GM23248 (cell line): ENCODE measurements at places on chromosomes 6 and 20. TPM values are rescaled to one million over a fixed set of nuclear protein-coding genes. Genes with fewer than 3 reads are reported as not detected.

GRCh38 chr6:159004592-159004991 lies 4.6 kb upstream of the RSPH3 start:
- H3K4me1 ChIP-seq: peaks cover 14% of the 10 kb centered on the region
- no peak overlapping the region for H3K4me3 ChIP-seq
- no peak for DNase-seq
- H3K27ac ChIP-seq: no peak overlapping the region

- peak overlapping the region; percentile 100 for H3K27ac ChIP-seq
- no peaks in the 10 kb centered on the region for H3K27me3 ChIP-seq
- peak; percentile 15 for DNase-seq
Measured at GRCh38 chr6:146916435-146917025, 287.7 kb upstream of the STXBP5 start.

GRCh38 chr20:44819936-44820335 lies 9.6 kb upstream of the RIMS4 start:
- no peak overlapping the region for H3K4me3 ChIP-seq
- peaks cover 6% of the 10 kb centered on the region; the same call in 1 of the 2 replicates for H3K27me3 ChIP-seq
- H3K4me1 ChIP-seq: no peaks in the 10 kb centered on the region
- H3K27ac ChIP-seq: no peak overlapping the region
- H3K36me3 ChIP-seq: no peaks in the 10 kb centered on the region

- no peaks in the 10 kb centered on the region for H3K36me3 ChIP-seq
- H3K27ac ChIP-seq: no peak overlapping the region
- H3K27me3 ChIP-seq: 0 out of 2 replicates have a peak, but pooled peaks cover 3% of the 10 kb centered on the region
- H3K4me1 ChIP-seq: no peaks in the 10 kb centered on the region
Measured at GRCh38 chr20:38590676-38591473, 9.9 kb downstream of the ADIG start.

- H3K4me3 ChIP-seq: no peak overlapping the region
- H3K4me1 ChIP-seq: peaks cover 10% of the 10 kb centered on the region
- no peak for DNase-seq
- H3K27me3 ChIP-seq: no peaks in the 10 kb centered on the region
- H3K27ac ChIP-seq: no peak overlapping the region
- H3K36me3 ChIP-seq: no peaks in the 10 kb centered on the region
Measured at GRCh38 chr20:5160882-5161281, 34.1 kb downstream of the CDS2 start.

GRCh38 chr20:3559637-3560036 lies 88.8 kb downstream of the ATRN start:
- DNase-seq: no peak
- no peaks in the 10 kb centered on the region for H3K27me3 ChIP-seq
- no peak overlapping the region for H3K4me3 ChIP-seq
- H3K36me3 ChIP-seq: no peaks in the 10 kb centered on the region
- H3K4me1 ChIP-seq: peaks cover 17% of the 10 kb centered on the region

DNA sequence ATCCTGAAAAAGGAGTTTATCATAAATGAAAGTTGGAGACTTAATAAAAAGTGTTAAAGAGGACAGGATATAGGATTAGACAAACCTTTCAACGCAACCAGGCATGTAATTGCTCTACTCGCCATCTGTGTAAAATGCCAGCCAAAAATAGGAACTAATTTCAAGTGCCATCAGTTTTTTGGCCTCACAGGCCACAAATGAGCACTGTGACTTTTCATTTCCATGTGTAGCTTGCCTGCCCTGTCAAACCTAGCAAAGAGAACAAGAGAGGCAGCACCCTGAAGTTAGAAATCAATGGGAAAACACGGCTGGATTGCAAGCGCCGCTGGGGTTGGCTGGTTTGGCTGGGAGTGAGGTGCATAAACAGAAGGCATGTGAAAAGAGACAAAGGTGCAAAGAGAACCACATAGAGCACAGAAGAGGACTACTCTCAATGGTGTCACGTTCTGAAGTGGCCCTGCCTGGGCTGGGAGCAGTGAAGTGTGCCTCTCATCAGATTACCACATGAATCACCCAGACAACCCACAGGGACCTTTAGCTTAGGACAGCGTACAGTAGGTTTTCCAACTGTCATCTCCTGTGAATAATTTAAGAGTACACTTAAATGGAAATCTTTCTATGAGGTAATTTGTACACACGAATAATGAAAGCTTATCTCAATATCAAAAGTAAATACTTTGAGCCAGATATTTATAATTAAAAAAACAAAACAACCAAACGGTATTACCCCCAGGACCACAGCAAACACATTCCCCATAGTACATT lies 78.0 kb upstream of the NHSL1 start:
- H3K4me1 ChIP-seq: no peaks in the 10 kb centered on the region
- H3K27ac ChIP-seq: no peak overlapping the region
- H3K4me3 ChIP-seq: no peak overlapping the region
- no peaks in the 10 kb centered on the region for H3K27me3 ChIP-seq
- H3K36me3 ChIP-seq: no peaks in the 10 kb centered on the region
- no peak for DNase-seq

GRCh38 chr20:41222703-41223102 lies 85.4 kb downstream of the PLCG1 start:
- no peaks in the 10 kb centered on the region for H3K27me3 ChIP-seq
- peak; percentile 70 for DNase-seq
- no peaks in the 10 kb centered on the region for H3K36me3 ChIP-seq
- H3K4me3 ChIP-seq: no peak overlapping the region

- peaks cover 19% of the 10 kb centered on the region; the same call in 1 of the 2 replicates for H3K27me3 ChIP-seq
- H3K4me1 ChIP-seq: no peaks in the 10 kb centered on the region
- H3K4me3 ChIP-seq: no peak overlapping the region
- no peak overlapping the region for H3K27ac ChIP-seq
- H3K36me3 ChIP-seq: no peaks in the 10 kb centered on the region
- no peak for DNase-seq
Measured at GRCh38 chr6:89295981-89296380, 19.1 kb downstream of the GABRR2 start.

DNA sequence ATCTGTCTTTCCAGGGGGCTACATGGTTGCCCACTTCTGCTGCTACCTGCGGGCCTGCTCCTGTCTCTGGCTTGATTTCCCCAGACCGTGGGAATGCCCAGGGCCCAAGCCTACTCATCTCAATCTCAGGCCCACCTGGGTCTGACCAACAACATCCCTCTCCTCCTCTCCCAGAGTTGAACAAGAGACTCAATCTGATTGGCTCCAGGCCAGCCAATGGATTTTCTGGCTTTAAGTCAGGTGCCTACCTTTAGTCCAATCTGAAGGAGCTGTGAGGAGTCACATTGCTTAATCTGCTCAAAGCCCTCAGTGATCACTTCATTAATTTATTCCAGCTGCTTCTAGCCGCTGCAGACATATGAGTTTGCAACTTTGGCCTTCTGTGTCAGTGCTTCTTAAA lies 162.4 kb upstream of the KCNG1 start:
- H3K27me3 ChIP-seq: peaks cover 9% of the 10 kb centered on the region; the same call in 1 of the 2 replicates
- no peak for DNase-seq
- no peak overlapping the region for H3K27ac ChIP-seq
- no peaks in the 10 kb centered on the region for H3K36me3 ChIP-seq
- H3K4me1 ChIP-seq: no peaks in the 10 kb centered on the region

GRCh38 chr6:39428816-39429215 lies 106.3 kb upstream of the KCNK16 start:
- no peaks in the 10 kb centered on the region for H3K27me3 ChIP-seq
- no peaks in the 10 kb centered on the region for H3K36me3 ChIP-seq
- H3K27ac ChIP-seq: no peak overlapping the region
- no peak for DNase-seq
- H3K4me3 ChIP-seq: no peak overlapping the region

DNA sequence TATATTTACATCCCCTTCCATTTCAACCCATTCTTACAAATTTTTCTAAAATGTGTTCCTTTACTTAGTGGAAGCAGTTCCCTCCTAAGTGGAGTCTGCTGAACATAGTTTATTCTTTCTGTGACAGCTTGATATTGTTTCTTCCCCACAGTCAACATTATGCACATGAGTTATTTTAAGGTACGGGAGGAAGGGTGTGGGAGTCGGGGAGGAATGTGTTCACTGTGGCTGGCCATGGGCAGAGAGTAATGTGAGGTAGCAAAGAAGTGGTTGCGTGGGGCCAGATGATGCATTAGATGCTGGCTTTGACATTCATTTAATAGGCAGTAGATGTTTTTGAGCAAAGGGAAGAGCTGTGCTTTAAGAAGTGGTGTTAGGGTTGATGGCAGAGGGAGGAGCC lies 98.5 kb downstream of the ARMC2 start:
- H3K4me3 ChIP-seq: no peak overlapping the region
- H3K27me3 ChIP-seq: no peaks in the 10 kb centered on the region
- peak overlapping the region; percentile 100 for H3K27ac ChIP-seq
- no peaks in the 10 kb centered on the region for H3K36me3 ChIP-seq

- H3K27ac ChIP-seq: peak overlapping the region; percentile 53
- H3K4me3 ChIP-seq: no peak overlapping the region
- no peaks in the 10 kb centered on the region for H3K36me3 ChIP-seq
- no peaks in the 10 kb centered on the region for H3K27me3 ChIP-seq
Measured at GRCh38 chr20:25299806-25300205, 51.9 kb downstream of the PYGB start.

DNA sequence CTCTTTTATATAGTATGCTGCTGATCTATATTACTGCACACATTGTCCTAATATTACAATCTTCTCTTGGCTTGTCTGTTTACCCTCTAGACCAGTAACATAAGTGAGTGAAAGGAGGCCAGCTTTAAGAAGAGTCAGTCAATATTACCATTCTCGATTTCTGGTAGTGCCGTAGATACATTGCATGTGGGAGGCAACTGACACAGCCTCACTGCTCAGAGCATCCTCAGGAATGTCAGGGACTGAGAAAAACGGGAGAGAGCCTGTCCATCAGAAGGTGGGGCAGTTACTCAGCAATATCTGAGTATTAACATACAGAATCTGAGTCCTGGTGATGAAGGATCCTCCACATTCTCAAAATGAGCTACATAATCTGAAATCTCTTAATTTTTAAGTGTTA lies 259.9 kb downstream of the GJA1 start:
- no peak overlapping the region for H3K27ac ChIP-seq
- peaks cover 26% of the 10 kb centered on the region for H3K4me1 ChIP-seq
- H3K27me3 ChIP-seq: no peaks in the 10 kb centered on the region

DNA sequence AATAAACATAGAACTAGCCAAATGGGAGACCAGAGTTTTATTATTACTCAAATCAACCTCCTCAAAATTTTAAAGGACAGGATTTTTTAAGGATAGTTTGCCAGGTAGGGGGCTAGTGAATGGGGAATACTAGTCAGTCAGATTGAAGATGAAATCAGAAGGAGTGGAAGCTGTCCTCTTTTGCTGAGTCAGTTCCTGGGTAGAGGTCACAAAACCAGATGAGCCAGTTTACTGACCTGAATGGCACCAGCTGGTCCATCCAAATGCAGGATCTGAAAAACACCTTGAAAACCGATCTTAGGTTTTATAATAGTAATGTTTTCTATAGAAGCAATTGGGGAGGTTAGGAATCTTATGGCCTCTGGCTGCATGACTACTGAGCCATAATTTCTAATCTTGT lies 558.2 kb downstream of the PKHD1 start:
- no peaks in the 10 kb centered on the region for H3K36me3 ChIP-seq
- no peak overlapping the region for H3K27ac ChIP-seq
- no peaks in the 10 kb centered on the region for H3K27me3 ChIP-seq
- no peak for DNase-seq
- no peaks in the 10 kb centered on the region for H3K4me1 ChIP-seq

DNA sequence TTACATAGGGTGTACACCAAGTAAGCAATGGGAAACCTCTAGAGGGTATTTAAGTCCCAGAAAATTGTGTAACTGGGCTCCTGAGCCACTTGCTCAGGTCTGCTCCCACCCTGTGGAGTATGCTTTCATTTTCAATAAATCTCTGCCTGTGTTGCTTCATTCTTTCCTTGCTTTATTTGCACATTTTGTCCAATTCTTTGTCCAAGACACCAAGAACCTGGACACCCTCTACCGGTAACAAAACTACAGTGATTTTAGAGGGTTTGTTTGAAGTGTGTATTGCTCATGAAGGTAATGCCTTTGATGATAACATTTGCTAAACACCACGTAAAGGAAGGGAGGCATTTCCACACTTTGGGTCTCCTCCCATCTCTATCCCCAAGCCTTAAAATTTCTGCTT lies 46.2 kb downstream of the MYB start:
- DNase-seq: no peak
- H3K36me3 ChIP-seq: no peaks in the 10 kb centered on the region
- H3K4me3 ChIP-seq: no peak overlapping the region
- peaks cover 9% of the 10 kb centered on the region for H3K4me1 ChIP-seq
- no peak overlapping the region for H3K27ac ChIP-seq

FAM217A gene
- total RNA-seq: not detected in 2 replicates

LPA gene
- total RNA-seq: not detected in 2 replicates

TLDC2 gene
- 0.32 and 0.76 TPM in 2 replicates for total RNA-seq

SIM1 gene
- total RNA-seq: 1.6 and 4.9 TPM in 2 replicates
